H9 (cell line): ENCODE measurements at places on chromosomes 6 and 20. TPM values are rescaled to one million over a fixed set of nuclear protein-coding genes. Genes with fewer than 3 reads are reported as not detected.
A peak's percentile ranks its signal among the peaks of the same experiment; 100 is the strongest.

EPHA7 gene
- total RNA-seq, result 9.4 and 9.5 TPM in 2 replicates

NEURL2 gene
- 5.4 and 5.8 TPM in 2 replicates for total RNA-seq

RTN4IP1 gene
- total RNA-seq, result 11.6 and 12.5 TPM in 2 replicates

GJA10 gene
- total RNA-seq, result not detected in 2 replicates

DNA sequence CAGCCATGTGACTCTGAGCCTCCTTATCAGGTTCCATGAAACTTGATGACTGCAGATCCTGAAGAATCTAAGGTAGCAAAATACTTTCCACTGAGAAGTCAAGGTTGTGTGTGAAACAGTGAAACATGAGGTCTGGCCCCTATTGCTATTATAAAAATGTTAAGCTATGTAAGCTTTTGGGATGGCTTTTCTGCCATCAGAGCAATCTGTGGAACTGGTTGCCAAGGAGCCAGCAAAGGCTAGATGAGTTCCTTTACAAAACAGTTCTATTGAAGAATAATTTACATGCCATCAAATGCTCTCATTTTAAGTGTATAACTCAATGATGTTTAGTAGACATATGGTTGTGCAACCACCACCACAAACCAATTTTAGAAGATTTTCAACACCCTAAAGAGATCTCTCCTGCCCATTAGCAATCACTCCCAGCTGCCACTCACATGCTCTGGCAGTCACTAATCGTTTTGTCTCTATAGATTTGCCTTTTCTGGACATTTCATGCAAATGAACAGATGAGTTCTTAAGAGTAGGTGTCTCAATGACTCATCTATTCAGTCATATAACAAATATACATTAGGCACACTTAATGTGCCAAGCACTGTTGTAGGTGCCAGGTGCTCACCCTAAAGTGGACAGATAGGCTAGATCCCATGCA is 19.9 kb upstream of the MEP1A start:
- H3K27me3 ChIP-seq, result no peaks in the 10 kb centered on the region
- H3K4me1 ChIP-seq, result no peaks in the 10 kb centered on the region
- H3K27ac ChIP-seq, result no peak overlapping the region
- no peak overlapping the region for H3K4me3 ChIP-seq
- no peak for DNase-seq
- no peaks in the 10 kb centered on the region for H3K36me3 ChIP-seq

- H3K27ac ChIP-seq, result no peak overlapping the region
- DNase-seq, result no peak
- no peaks in the 10 kb centered on the region for H3K36me3 ChIP-seq
- H3K4me1 ChIP-seq, result no peaks in the 10 kb centered on the region
- H3K4me3 ChIP-seq, result no peak overlapping the region
- no peaks in the 10 kb centered on the region for H3K27me3 ChIP-seq
These were observed 96.2 kb upstream of the CNR1 start for GRCh38 chr6:88262332-88262731.

GRCh38 chr6:157486572-157486971 is 105.6 kb downstream of the ZDHHC14 start:
- no peaks in the 10 kb centered on the region for H3K36me3 ChIP-seq
- DNase-seq, result no peak
- no peak overlapping the region for H3K27ac ChIP-seq
- H3K4me3 ChIP-seq, result no peak overlapping the region
- H3K27me3 ChIP-seq, result no peaks in the 10 kb centered on the region

DNA sequence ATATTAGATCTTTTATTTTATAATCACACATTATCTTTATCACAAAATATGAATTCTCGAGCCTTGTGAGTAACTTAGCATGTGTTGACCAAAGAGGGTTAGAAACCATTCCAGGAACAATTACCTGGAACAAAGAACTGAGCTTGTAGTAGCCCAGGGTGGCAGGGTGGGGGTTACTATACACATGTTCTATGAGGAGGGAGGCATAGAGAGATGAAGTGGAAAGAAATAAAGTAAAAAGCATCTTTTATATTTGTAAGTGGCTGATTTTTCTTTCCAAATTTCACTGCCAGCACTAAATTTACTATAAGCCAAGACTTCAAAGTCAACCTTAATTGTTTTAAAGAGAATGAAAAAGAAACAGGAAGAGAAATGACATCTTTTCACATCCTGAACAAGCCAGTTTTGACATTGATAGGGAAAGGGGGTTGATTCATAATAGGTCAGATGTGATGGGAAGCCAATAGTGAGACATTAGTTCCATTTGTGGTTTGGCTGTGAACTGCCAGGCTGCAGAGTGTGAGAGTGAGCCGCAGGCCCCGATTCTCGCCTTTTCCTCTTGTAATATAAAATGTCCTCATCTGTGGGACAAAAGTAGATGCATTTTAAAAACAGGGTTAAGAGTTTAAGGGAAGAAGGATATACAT is 52.7 kb upstream of the MYB start:
- no peaks in the 10 kb centered on the region for H3K27me3 ChIP-seq
- H3K27ac ChIP-seq, result no peak overlapping the region
- H3K4me1 ChIP-seq, result no peaks in the 10 kb centered on the region
- H3K4me3 ChIP-seq, result no peak overlapping the region

- peak; percentile 90 for DNase-seq
- no peak within 1 kb of the TSS for H3K27ac ChIP-seq
- H3K27me3 ChIP-seq, result no peaks in the 10 kb centered on the region
- H3K4me1 ChIP-seq, result no peaks in the 10 kb centered on the region
These were observed at the start of gene HMGCLL1 for GRCh38 chr6:55578537-55579363. Gene HMGCLL1 (minus strand): TSS chr6:55579192. CDS start chr6:55579055, 137 bp downstream.

- no peak for DNase-seq
- no peaks in the 10 kb centered on the region for H3K27me3 ChIP-seq
- H3K4me3 ChIP-seq, result no peak overlapping the region
- peaks cover 7% of the 10 kb centered on the region; the same call in 1 of the 2 replicates for H3K4me1 ChIP-seq
- no peak overlapping the region for H3K27ac ChIP-seq
These were observed 191.7 kb downstream of the SMOC2 start for GRCh38 chr6:168632694-168633093.

DNA sequence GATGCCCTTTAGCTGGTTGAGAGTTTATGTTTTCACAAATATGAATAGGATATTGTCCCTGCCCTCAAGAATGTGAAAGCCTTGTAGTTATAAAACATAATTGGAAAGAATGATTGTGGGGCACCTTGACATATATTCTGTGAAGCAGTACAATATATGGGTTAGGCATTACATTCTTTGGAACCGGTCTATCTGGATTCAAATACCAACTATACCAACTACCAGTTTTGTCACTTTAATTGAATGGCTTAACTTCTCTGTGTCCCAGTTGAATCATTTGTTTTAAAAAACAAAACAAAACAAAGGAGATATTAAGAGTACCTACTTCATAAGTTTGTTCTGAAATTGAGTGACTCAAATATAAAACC is 146.5 kb downstream of the TBC1D32 start:
- DNase-seq, result no peak
- H3K27me3 ChIP-seq, result no peaks in the 10 kb centered on the region
- no peaks in the 10 kb centered on the region for H3K36me3 ChIP-seq
- no peak overlapping the region for H3K27ac ChIP-seq
- H3K4me3 ChIP-seq, result no peak overlapping the region
- no peaks in the 10 kb centered on the region for H3K4me1 ChIP-seq

- DNase-seq, result no peak
- H3K27me3 ChIP-seq, result no peaks in the 10 kb centered on the region
- H3K4me1 ChIP-seq, result peaks cover 16% of the 10 kb centered on the region
- H3K27ac ChIP-seq, result peak overlapping the region; percentile 100
- peak overlapping the region; percentile 27 for H3K4me3 ChIP-seq
These were observed 8.5 kb upstream of the TUBB2A start for GRCh38 chr6:3165631-3166534.

GRCh38 chr20:52817511-52817910 is 154.6 kb upstream of the TSHZ2 start:
- H3K27ac ChIP-seq, result no peak overlapping the region
- DNase-seq, result no peak
- no peaks in the 10 kb centered on the region for H3K36me3 ChIP-seq
- no peaks in the 10 kb centered on the region for H3K4me1 ChIP-seq
- no peaks in the 10 kb centered on the region for H3K27me3 ChIP-seq

GRCh38 chr6:71248306-71248765 is 40.3 kb upstream of the OGFRL1 start:
- no peak overlapping the region for H3K4me3 ChIP-seq
- H3K4me1 ChIP-seq, result peaks cover 4% of the 10 kb centered on the region; the same call in 1 of the 2 replicates

DNA sequence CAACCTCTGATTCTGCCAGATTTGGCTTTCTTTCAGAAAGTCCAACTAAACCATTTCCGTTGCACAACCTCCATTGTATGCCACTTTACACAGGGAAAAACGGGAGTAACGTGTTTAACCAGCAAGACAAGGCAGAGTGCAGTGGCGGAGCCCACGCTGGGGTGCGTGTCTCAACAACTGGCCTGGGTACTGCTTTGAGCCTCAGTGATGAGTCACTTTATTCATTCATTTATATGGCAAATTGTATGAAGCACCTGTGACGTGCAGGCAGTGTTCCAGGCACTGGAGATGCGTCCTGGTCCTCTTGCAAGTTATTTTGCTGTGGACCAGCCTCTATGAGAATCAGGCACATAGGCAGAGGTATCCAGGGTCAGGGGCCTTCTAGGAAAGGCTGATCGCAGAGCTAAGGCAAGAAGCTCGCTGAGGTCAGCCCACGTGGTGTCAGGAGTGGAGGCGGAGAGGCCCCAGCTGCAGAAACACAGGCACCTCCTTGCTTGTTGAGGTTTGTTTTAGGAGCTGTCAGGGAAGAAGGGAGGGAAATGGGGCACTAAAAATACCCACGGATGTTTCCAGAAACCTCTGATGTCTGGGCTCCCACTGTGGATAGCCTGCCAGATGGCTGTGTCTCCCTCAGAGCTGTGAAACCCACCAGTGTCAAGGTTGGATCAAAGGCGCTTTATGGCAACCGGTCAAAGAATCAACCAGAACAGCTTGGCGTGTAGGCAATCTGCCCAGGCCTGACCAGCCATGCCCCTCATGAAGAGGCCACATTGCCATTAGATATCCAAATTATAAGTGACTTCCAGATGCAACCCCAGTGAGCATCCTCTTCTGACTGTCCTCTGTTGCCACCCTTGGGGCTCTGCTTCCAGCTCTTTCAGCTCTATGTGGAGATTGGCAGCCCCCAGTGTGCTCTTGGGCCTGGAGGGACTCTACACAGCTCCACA is 157.2 kb downstream of the CD83 start:
- H3K36me3 ChIP-seq, result peaks cover 10% of the 10 kb centered on the region
- H3K4me3 ChIP-seq, result no peak overlapping the region
- peak; percentile 24 for DNase-seq
- no peaks in the 10 kb centered on the region; the same call in 1 of the 2 replicates for H3K27me3 ChIP-seq
